ENCODE measurements at places on chromosomes 13 and 19.

- DNase-seq, result no peak
These were observed 319.6 kb downstream of the TEX29 start for GRCh38 chr13:111640006-111640405.

DNA sequence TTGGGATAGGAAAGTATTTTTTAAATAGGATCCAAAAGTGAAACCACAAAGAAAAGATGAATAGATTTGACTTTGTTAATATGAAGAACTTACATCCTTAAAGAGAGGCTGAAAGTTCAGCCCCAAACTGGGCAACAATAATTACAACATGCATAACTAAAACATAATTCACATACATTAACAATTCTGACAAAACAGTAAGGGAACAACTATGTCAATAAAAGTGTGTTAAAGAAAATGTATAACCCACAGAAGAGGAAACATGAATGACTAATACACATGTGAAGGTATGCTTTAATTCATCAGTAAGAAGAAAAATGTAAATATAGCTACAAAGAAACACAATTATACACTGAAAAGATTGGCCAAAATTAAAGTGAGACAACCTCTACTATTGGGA lies 1597.6 kb upstream of the MIR17HG start:
- no peak for DNase-seq

DNA sequence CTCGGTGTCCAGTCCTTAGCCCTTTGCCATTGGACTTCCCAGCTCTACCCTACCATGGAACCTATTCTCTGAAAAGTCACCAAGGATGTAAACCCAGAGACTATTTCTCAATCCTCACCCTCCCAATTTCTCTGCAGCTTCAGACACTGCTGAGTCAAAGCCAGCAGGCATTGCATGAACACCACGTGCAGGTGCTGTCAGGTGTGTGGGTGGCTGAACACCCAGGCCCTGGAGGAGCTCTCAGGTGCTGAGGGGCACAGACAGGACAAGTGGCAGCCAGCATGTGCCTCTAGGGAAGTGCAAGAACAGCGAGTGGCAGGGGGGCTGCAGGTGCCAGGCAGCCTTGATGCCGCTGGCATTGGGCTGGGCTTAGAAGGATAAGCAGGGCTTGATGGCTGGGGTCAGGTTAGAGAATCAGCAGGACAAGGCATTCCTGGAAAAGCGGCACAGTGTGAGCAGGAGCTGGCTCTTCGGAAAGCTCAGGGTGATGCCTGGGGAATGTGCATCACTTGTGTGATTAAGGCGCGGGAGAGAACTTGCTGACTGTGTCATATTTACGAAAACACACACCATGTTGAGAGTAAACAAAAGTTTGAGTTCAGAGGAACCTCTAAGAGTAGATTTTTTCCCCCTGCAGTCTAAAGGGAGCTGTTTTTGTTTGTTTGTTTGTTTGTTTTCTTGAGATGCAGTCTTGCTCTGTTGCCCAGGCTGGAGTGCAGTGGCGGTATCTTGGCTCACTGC lies 83.8 kb downstream of the LNX2 start:
- DNase-seq, result no peak

- no peak for DNase-seq
These were observed 397 bp downstream of the SLC44A2 start for GRCh38 chr19:10625762-10626138.

DNA sequence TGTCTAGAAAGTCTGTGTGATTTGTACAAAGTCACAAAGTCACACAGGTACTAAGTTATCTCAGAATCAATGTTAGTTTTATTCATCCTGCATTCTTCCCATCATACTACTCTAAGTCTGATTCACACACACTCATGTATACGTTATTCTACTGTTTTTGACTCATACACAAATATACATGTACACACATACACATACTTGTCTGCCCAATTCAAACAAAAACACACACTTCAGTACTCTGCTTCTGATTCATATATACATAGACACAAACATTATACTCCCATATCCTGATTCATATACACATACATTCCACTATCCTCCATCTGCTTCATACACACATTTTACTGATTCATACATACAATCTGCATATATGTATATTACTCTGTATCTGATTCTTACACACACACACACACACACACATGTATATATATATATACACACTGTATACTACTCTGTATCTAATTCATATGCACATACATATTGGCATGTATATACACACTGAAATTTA lies 69.3 kb downstream of the KLF12 start:
- no peak for DNase-seq

- no peak for DNase-seq
These were observed 360.3 kb downstream of the IRS2 start for GRCh38 chr13:109425821-109426689.

GRCh38 chr19:27775395-27775794 lies 1437.6 kb downstream of the UQCRFS1 start:
- DNase-seq, result no peak

- DNase-seq, result no peak
These were observed 1.5 kb downstream of the MYPOP start for GRCh38 chr19:45900738-45901431.

DNA sequence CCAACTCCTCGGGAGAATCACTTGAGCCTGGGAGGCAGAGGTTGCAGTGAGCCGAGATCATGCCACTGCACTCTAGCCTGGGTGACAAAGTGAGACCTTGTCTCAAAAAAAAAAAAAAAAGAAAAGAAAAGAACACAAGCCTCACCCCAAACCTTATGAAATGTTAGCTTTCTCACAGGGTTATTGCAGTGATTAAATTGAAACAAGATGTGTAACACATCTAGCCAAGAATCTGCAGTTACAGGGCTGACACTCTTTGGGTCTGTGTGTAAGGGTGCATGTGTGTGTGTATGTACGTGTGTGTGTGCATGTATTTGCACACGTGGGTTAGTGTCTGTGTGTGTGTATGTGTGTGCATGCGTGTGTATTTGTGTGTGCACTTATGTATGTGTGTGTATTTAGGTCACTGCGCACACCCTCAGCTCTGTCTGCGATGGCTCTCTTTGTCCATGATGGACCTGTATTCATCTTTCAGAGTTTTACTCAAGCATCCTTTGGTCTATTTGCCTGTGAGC lies 336.3 kb downstream of the UQCRFS1 start:
- no peak for DNase-seq

DNA sequence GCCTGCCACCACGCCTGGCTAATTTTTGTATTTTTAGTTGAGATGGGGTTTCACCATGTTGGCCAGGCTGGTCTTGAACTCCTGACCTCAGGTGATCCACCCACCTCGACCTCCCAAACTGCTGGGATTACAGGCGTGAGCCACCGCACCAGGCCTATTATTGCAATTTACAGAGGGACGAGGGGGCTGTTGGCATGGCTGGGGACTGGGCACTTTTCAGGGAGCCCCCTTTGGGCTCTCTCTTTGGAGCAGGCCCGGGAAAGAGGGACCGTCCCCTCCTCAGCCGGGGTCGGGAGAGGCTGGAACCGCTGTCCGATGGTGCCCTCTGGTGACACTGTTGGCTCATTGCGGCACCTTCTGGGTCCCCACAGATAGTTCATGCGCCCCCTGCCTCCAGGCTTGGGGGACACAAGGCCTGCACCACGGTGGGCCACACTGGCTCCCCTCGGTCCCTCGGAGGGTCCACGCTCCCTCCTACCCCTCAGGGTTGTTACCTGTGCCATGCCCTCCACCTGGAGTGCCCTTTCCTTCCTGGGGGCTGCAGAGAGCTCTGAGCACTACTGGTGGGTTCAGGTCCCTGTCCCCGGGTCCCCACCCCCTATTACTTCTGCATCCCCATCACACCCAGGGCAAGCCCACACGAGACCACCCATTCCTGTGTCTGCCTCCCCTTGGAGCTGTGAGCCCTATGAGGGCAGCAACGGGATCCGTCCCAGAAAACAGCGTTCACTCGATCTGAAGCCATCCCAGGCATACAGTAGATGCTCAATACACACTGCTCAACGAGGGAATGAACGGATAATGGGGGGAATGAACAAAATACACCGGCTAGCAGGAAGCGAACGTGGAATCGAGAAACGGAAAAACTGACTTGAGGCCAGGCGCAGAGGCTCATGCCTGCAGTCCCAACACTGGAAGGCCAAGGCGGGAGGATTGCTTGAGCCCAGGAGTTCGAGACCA lies 12.5 kb downstream of the FEM1A start:
- DNase-seq, result peak; percentile 39

- no peak for DNase-seq
These were observed at the start of gene SELENOW for GRCh38 chr19:47778049-47778953. TSS of gene SELENOW (plus strand) at chr19:47778703. CDS start at chr19:47778786, 83 bp downstream.

GRCh38 chr13:24627946-24628345 lies 52.3 kb upstream of the ATP12A start:
- no peak for DNase-seq

- DNase-seq, result no peak
These were observed 14.2 kb downstream of the CHERP start for GRCh38 chr19:16527971-16528521.

DNA sequence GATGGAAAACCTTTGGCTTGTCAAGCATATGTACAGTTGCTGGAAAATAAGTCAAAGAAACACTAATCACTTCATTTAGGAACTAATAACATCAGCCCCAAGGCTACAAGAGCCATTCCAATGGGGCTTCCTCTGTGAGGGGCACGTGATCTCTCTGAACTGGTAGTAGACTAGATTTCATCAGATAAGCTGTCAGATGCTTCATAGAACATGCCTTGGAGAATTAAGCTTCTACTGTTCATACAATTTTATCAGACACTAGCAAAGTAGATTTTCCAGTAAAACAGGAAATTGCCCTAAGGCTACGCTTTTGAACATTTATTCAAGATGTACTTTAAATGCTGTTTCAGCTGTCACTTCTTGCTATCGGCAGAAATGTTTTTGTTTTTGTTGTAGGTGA lies 107.8 kb downstream of the EDNRB start:
- DNase-seq, result no peak

DNA sequence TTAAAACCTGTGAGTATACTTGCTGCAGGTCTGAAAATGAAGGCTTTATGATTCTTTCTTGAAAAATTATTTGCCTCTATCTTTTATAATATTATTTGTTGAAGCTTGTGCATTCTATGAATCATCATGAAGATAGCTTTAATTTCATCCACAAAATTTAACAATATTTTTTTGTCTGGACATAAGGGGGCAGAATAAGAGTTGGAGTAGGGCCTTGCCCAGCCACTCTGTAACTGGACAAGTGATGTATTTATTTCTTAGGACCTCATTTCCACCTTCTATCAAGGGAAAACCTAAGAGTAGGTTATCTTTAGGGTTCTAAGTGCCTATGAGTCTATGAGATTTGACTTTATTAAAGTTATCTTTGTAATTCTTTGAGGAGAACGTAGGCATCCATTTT lies 49.9 kb downstream of the N4BP2L1 start:
- no peak for DNase-seq

- DNase-seq, result no peak
These were observed 90.5 kb downstream of the C13orf42 start for GRCh38 chr13:51020600-51020999.

- DNase-seq, result no peak
These were observed 16.4 kb downstream of the EMP3 start for GRCh38 chr19:48341515-48342413.

DNA sequence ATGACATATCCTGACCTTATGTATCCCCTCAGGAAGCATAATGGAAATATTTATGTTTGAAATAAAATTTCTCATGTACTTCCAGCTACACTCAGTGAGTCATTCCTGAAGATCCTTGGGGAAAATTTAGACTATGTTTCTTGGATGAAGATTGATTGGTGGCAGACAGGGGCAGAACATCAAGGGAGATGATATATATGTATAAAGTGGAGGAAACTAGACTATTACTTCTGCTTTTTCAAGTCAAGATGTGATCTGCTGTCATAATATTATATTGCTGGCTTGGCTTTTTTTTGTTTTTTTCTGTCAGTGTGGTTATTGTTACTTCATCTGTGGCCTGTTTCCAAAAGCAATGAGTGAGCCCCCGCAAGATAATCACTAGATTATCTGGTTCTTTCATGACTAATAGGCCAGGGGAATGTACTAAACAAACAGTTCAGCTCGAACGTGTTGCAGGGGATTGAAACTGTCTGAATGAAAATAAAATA lies 87.2 kb upstream of the TNFSF11 start:
- no peak for DNase-seq
